GM23338 (cell line): ENCODE measurements at places on chromosomes 4 and X. TPM values are rescaled to one million over a fixed set of nuclear protein-coding genes. Genes with fewer than 3 reads are reported as not detected.

CSAG3 gene
- total RNA-seq = not detected in 2 replicates

CLRN2 gene
- not detected in 2 replicates for total RNA-seq

AASDH gene
- 10.8 and 12.2 TPM in 2 replicates for total RNA-seq

ARHGAP36 gene
- total RNA-seq = 0.21 TPM in 1 of 2 replicates, not detected in the other

IL2 gene
- total RNA-seq = not detected in 2 replicates

PRKG2 gene
- 3.0 and 3.6 TPM in 2 replicates for total RNA-seq

C4orf50 gene
- total RNA-seq = 0.19 and 0.31 TPM in 2 replicates

PAGE5 gene
- not detected in 2 replicates for total RNA-seq

BEX3 gene
- 427 and 472 TPM in 2 replicates for total RNA-seq

MMAA gene
- 4.8 and 5.9 TPM in 2 replicates for total RNA-seq

- no peaks in the 10 kb centered on the region for H3K27me3 ChIP-seq
- H3K36me3 ChIP-seq = no peaks in the 10 kb centered on the region
- H3K4me3 ChIP-seq = no peak overlapping the region
- peak overlapping the region; percentile 75 for H3K27ac ChIP-seq
These were observed 354.1 kb downstream of the CHIC1 start for GRCh38 chrX:73916931-73917667.

- H3K27ac ChIP-seq = peak overlapping the region; percentile 99
- H3K27me3 ChIP-seq = no peaks in the 10 kb centered on the region
- no peaks in the 10 kb centered on the region for H3K36me3 ChIP-seq
- DNase-seq = no peak
- H3K4me3 ChIP-seq = peak overlapping the region; percentile 72; the same call in 1 of the 2 replicates
- peaks cover 38% of the 10 kb centered on the region for H3K4me1 ChIP-seq
These were observed 54.1 kb downstream of the C4orf51 start for GRCh38 chr4:145734031-145734430.

DNA sequence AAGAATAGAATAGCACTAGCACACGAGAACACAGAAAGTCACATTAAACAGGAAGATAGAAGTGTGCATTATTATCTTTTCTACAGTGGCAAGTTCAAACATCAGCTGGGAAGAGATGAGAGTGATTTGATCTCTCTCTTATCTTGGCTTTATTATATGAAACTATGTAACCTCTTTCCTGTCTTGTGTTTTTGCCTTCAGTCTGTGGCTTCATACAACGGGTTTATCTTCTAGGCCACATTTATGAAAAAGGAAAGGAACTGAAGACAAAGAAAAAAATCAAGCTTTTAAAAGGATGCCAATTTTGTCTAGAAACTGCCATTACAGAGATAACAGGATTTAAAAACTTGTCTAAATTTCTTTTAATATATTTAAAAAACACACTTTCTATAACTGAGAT lies 983.6 kb downstream of the RPA4 start:
- no peak overlapping the region for H3K27ac ChIP-seq
- DNase-seq = no peak
- no peaks in the 10 kb centered on the region for H3K36me3 ChIP-seq
- no peaks in the 10 kb centered on the region for H3K4me1 ChIP-seq

- no peak overlapping the region for H3K4me3 ChIP-seq
- H3K27me3 ChIP-seq = no peaks in the 10 kb centered on the region
- no peak overlapping the region for H3K27ac ChIP-seq
- H3K4me1 ChIP-seq = no peaks in the 10 kb centered on the region
- no peak for DNase-seq
These were observed 25.2 kb downstream of the LETM1 start for GRCh38 chr4:1830642-1831228.

GRCh38 chr4:67051000-67051789 lies 494.1 kb downstream of the CENPC start:
- no peak overlapping the region for H3K27ac ChIP-seq
- peak; percentile 18 for DNase-seq
- no peak overlapping the region for H3K4me3 ChIP-seq

DNA sequence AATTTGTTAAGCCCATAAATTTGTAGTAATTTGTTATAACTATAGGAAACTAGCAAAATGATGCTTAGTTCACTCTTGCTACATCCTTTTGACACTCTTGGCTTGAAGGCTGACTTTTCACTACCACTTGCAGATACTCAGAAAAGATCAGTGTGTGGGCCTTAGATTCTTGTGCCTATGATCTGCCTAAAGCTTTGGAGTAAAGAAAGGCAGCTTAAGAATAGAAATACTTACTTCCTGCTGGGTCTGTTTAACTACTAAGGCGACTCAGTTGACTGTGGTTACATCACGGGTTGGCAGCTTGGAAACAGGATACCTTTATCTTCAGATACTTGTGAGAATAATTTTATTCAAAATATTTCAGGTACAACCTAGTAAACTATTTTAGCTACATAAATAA lies 201.4 kb upstream of the FMR1 start:
- no peaks in the 10 kb centered on the region for H3K36me3 ChIP-seq
- peaks cover 99% of the 10 kb centered on the region for H3K27me3 ChIP-seq
- DNase-seq = peak; percentile 9
- H3K4me3 ChIP-seq = no peak overlapping the region
- no peak overlapping the region for H3K27ac ChIP-seq

- H3K36me3 ChIP-seq = no peaks in the 10 kb centered on the region
- H3K27me3 ChIP-seq = no peaks in the 10 kb centered on the region
- H3K27ac ChIP-seq = 0 out of 2 replicates have a peak overlapping the region, but pooled peaks have one; percentile 92
These were observed 223.0 kb upstream of the GPC4 start for GRCh38 chrX:133638285-133638684.

GRCh38 chr4:26055855-26056254 lies 141.8 kb downstream of the SMIM20 start:
- no peaks in the 10 kb centered on the region for H3K36me3 ChIP-seq
- H3K4me3 ChIP-seq = no peak overlapping the region
- no peaks in the 10 kb centered on the region for H3K4me1 ChIP-seq
- no peaks in the 10 kb centered on the region for H3K27me3 ChIP-seq
- no peak for DNase-seq

DNA sequence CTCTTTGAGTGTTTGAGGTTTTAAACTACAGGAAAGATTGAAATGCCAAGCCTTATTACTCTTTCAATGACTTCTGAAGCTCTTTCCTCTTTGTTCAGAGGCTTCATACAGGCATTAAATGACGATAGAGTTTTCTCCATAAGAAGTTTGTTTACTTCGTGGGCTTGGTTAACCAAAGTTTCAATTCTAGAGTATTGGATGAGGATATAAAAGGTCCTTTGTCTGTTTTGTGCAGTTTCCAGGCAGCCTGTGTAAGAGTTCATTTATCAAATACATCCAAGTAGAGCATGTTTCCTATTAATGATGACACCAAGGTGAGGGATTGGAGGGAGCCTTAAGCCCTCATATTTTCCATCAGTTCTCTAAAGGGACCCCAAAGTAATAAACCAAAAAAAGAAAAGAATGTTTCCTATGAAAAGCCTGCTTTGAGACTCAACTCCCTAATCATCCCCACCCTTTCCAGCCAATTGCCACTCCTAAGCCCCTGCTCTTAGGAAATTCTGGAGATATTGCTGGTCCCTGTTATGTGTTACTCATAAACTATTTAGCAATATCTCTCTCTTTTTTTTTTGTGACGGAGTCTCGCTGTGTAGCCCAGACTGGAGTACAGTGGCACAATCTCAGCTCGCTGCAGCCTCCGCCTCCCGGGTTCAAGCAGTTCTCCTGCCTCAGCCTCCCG lies 106.2 kb upstream of the IL13RA1 start:
- no peak overlapping the region for H3K27ac ChIP-seq
- DNase-seq = no peak
- no peak overlapping the region for H3K4me3 ChIP-seq
- peaks cover 5% of the 10 kb centered on the region; the same call in 1 of the 2 replicates for H3K4me1 ChIP-seq

- H3K27ac ChIP-seq = no peak overlapping the region
- H3K36me3 ChIP-seq = no peaks in the 10 kb centered on the region
- no peaks in the 10 kb centered on the region for H3K27me3 ChIP-seq
- H3K4me1 ChIP-seq = no peaks in the 10 kb centered on the region
- no peak overlapping the region for H3K4me3 ChIP-seq
- no peak for DNase-seq
These were observed 496.6 kb downstream of the IL1RAPL1 start for GRCh38 chrX:29083823-29084222.

DNA sequence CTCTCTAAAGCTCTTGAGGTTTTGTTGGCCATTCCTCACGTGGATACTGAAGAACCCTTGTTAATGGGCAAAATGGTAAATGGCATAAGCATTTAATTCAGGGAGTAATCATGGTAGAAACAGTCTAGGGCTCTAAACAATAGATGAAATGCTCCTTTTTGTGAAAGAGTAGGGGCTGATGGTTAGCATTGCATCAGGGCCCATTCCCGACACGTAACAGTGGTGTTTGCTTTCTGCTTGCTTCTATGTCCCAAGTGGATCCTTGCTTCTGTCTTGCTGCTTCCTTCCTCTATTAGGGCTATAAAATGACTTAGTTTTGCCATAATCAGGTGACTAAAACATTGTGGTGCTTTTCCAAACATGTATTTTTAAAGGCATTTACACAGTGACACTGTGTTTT lies 230.9 kb upstream of the AFF2 start:
- no peaks in the 10 kb centered on the region for H3K36me3 ChIP-seq
- H3K4me1 ChIP-seq = no peaks in the 10 kb centered on the region
- no peak for DNase-seq
- H3K27me3 ChIP-seq = no peaks in the 10 kb centered on the region

GRCh38 chr4:24932515-24933225 lies 19.8 kb upstream of the CCDC149 start:
- H3K4me3 ChIP-seq = no peak overlapping the region
- no peaks in the 10 kb centered on the region for H3K4me1 ChIP-seq
- no peak overlapping the region for H3K27ac ChIP-seq

GRCh38 chrX:45735571-45735970 lies 534.9 kb upstream of the DIPK2B start:
- H3K27ac ChIP-seq = no peak overlapping the region
- H3K27me3 ChIP-seq = no peaks in the 10 kb centered on the region
- H3K36me3 ChIP-seq = no peaks in the 10 kb centered on the region
- H3K4me1 ChIP-seq = no peaks in the 10 kb centered on the region

GRCh38 chr4:152399246-152399645 lies 136.6 kb downstream of the FBXW7 start:
- peaks cover 9% of the 10 kb centered on the region for H3K4me1 ChIP-seq
- no peaks in the 10 kb centered on the region for H3K27me3 ChIP-seq
- H3K36me3 ChIP-seq = no peaks in the 10 kb centered on the region
- no peak for DNase-seq
- no peak overlapping the region for H3K27ac ChIP-seq
- H3K4me3 ChIP-seq = no peak overlapping the region

- no peak overlapping the region for H3K27ac ChIP-seq
- DNase-seq = no peak
- H3K27me3 ChIP-seq = no peaks in the 10 kb centered on the region
- no peaks in the 10 kb centered on the region for H3K4me1 ChIP-seq
- no peak overlapping the region for H3K4me3 ChIP-seq
These were observed 50.8 kb upstream of the NPFFR2 start for GRCh38 chr4:71980976-71981375.

DNA sequence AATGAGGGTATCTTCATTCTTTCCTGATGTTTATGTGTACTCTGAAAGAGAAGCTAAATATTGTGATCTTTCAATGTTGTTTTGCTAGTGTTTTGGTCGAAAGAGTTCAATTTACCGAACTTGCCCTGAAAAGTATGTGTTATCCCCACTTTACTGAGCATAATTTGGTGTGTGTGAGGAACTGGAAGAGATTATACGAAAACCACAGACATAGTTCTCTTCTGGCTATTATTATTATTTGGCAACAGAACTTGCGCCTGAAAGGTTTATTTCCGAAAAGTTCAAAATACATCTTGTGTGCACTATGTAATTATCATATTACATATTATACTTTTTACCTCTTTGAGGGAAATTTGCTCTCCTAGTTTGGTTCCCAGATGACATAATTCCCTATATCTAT lies 232.5 kb upstream of the INTU start:
- no peak for DNase-seq
- no peaks in the 10 kb centered on the region for H3K27me3 ChIP-seq
- H3K36me3 ChIP-seq = no peaks in the 10 kb centered on the region
- H3K27ac ChIP-seq = no peak overlapping the region
- H3K4me1 ChIP-seq = no peaks in the 10 kb centered on the region

DNA sequence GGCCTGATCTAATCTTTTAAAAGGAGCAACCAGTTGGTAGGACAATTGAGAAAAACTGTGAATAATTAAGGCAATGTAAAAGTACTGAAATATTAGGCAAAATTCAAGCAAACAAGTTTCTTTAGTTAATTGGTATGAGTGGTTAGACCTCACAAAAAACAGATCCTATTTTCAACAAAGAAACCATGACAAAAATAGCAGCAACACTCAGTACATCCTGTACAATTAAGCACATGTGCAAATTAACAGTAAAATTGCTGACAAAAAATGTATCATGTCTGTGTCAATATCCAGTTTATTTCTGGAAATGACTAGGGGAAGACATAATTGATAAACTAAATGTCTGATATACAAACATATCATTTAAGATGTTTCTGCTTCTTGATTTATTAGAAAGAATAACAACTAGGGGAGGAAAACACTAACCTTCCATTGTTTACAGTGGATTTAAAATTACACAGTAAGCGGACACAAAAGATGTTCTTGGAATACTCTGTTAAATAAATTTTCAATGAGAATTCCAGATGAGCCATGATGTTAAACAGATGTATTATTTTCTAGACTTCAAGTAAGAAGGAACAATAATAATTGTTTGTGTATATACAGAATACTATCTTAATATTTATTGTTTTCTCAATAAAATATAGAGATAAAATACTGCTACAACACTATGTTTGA lies 638.9 kb downstream of the SPRY1 start:
- H3K4me1 ChIP-seq = no peaks in the 10 kb centered on the region
- no peak overlapping the region for H3K4me3 ChIP-seq
- no peaks in the 10 kb centered on the region for H3K36me3 ChIP-seq
- DNase-seq = no peak
- no peak overlapping the region for H3K27ac ChIP-seq
